ENCODE measurements at places on chromosomes 5 and 9. TPM values are rescaled to one million over a fixed set of nuclear protein-coding genes. Genes with fewer than 3 reads are reported as not detected.

IFNB1 gene
- total RNA-seq: not detected

EGFL7 gene
- 58.7 TPM for total RNA-seq

FGF1 gene
- 12.1 TPM for total RNA-seq

SAXO1 gene
- total RNA-seq: under 0.01 TPM

PLPPR1 gene
- total RNA-seq: not detected

DMRT3 gene
- 0.34 TPM for total RNA-seq

CDH10 gene
- total RNA-seq: 0.55 TPM

EXOC3 gene
- 33.7 TPM for total RNA-seq

BARHL1 gene
- total RNA-seq: not detected
